ENCODE measurements at places on chromosomes 2 and 18.
A peak's percentile ranks its signal among the peaks of the same experiment; 100 is the strongest.

DNA sequence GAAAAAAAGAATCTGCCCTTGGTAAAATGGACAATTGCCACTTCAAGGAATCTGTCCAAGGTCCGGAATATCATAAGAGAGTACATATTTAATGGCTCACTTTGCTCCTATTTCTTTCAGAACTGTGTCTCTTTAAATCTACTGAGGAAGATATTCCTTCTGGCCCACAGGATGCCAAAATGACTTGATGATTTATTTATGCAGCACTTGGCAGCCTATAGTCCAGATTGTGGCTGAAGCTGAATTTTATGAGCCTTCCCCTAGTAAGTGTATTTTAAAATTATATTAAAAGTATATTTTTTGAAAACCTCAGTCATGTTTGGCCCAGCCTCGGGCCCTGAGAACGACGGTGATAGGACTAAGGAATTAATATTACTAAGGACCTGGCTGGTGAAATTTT lies 465.1 kb upstream of the HNRNPA3 start:
- DNase-seq = no peak

DNA sequence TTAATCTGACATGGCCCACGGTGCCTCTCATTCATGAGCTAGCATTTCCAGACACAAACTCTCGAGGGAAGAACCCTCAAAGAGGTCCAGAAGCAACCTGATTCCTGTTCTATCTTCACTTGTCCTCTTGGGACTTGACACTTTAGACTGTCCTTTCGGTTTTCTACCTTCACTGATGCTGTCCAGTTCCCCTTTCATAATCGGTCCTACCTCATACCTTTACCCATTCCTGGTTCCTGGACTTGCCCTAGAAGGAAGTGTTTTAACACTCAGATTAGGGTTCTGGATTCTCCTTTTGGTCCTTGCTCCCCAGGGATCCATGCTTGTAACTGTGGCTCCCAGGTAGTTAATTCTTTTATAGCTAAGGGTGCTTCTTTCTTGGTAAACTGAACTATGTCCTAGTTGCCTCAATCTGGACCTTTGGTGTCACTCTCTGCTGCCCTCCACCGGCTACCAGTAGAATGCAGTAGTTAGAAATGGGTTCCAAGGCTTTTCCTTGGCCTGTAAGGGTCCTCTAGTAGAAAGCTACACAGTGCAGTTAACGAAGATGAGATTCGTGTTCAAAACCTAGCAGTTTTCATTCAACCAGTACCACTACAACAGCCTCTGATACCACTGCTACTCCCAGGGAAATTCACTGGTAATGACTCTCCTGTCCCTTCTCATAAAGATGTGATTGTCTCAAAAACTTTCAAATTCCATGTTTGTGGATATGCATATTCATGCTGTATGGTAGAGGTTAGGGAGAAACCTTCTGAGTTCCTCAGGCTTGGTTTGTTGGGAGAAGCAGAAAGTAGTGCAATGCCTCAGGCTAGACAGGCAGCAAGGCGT lies 178.1 kb upstream of the CYP26B1 start:
- peak; percentile 12 for DNase-seq

GRCh38 chr18:47558110-47558750 lies 306.8 kb upstream of the SKOR2 start:
- no peak for DNase-seq

DNA sequence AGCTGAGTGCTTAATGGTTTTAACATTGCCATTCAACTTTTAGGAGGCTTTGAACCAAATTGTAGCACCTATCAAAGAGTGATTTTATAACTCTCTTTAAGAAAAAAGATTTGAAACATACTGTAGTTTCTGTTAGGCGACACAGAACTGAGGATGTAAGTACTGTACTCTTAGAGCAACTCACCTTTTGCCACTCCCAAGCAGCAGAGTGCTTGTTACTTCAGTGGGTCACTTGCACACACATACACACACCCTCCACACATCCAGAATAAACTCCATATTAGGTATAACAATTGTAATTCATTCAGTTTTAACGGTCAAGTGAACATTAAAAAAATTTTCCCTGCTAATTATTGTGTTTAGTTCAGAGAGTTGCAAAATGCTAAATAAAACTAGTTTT lies 118.3 kb downstream of the CAMKMT start:
- DNase-seq = no peak

- no peak for DNase-seq
These were observed at the start of gene LAMA1 for GRCh38 chr18:7117390-7118355. Gene LAMA1 (minus strand): TSS chr18:7117797. CDS start chr18:7117720, 77 bp downstream.

GRCh38 chr2:40210344-40210967 lies 241.4 kb downstream of the SLC8A1 start:
- no peak for DNase-seq

GRCh38 chr18:75162467-75162866 lies 46.5 kb downstream of the PTGR3 start:
- DNase-seq = no peak

DNA sequence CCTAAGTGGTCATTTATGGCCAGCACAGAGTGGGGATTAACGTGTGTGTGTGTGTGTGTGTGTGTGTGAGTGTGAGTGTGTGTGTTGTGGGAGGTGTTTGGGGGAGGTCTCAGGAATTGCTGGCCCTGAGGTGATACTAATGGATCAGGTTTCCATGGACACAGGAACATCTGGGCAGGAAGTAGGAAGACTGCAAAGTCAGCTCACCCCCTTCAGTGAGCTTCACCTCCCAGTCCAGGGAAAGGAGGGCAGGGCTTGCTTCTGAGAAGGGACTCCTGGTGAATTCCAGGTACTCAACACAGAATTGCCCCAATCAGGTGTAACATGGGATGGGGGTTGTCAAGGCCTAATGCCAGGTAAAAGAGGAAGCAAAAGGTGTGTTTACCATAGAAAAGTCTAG lies 30.3 kb upstream of the IL1R1 start:
- no peak for DNase-seq

DNA sequence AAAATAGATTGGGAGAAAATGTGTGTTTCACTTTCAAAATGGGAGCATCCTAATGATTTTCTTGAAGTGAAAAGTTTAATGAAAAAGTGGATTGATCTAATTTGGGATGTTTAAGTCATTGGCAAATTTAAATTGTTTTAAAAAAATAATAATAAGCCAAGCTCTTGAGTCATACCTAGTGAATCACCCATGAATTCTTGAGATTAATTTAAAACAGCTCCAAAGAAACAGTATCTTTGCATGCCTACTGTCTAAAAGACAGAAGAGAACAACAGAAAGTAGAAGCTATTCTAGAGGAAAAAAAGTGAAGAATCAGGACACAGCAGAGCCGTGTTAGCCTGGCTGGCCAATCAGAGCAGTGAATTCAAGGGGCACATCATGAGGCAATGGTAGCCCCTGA lies 7.7 kb downstream of the ACVR1C start:
- no peak for DNase-seq

DNA sequence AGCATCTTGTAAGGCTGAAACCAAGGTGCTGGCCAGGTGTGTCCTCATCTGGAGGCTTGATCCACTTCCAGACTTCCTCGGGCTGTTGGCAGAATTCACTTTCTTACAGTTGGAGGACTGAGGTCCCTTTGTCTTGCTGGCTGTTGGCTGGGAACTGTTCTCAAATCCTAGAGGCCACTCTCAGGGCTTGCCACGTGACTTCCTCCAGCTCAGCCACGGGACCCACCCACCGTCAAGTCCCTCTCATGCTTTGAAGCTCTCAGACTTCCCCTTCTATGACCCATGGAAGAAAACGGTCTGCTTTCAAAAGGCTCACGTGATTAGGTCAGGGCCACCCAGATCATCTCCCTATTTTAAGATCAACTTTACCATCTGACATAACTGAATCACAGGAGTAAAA lies 77.1 kb downstream of the SMAD4 start:
- no peak for DNase-seq

GRCh38 chr2:68468801-68469200 lies 1.4 kb downstream of the APLF start:
- DNase-seq = no peak

DNA sequence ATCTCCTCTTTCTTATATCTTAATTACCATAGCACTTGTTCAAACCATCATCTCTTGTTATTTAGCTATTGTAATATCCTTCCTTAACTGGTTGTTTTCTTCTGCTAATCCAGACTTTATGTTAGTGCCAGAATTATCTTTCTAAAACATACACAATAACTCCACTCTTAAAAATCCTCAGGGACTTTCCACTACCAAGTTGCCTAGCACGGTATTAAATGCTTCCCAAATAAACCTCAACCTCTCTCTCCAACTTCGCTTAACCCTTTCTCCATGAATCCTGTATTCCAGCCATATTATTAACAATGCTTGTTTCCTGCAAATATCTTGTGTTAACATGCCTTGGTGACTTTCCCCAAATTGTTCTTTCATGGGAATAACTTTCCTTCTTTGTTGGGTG lies 84.5 kb downstream of the FAM228A start:
- no peak for DNase-seq

DNA sequence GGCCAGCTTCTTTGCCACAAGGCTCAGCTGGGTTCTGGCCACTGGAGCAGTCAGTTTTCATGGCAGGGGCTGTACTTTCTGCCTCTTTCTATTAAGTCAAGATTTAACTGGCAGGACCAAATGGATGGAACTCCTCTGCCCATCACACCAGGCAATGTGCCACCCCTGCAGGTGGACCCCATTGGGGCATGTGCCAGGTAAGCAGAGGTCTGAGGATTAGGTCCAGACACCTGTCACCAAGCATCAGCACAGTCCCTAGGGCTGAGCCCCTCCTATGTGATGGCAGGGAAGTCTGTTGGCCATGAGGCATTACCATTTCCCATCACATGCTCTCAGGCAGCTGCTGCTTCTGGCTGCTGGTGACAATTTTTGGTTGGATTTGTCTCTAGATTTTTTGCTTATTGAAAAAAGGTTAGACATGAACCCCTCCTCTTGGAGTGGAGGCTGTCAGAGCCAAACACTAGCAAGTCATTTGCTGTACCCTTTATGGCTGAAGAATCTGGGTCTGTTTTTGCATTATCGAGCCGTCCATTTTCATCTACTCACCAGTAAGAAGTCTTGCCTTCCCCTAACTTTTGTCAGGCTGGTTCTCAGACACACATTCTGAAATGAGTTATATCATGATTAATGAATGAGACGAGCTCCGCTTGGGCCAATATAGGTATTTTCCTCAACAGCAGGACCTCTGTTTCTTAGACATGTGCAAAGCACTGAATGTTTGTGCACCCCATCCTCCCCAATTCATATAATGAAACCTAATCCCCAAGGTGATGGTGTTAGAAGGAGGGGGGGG lies 328.0 kb downstream of the TSN start:
- no peak for DNase-seq

GRCh38 chr2:40298026-40298425 lies 153.9 kb downstream of the SLC8A1 start:
- DNase-seq = no peak

DNA sequence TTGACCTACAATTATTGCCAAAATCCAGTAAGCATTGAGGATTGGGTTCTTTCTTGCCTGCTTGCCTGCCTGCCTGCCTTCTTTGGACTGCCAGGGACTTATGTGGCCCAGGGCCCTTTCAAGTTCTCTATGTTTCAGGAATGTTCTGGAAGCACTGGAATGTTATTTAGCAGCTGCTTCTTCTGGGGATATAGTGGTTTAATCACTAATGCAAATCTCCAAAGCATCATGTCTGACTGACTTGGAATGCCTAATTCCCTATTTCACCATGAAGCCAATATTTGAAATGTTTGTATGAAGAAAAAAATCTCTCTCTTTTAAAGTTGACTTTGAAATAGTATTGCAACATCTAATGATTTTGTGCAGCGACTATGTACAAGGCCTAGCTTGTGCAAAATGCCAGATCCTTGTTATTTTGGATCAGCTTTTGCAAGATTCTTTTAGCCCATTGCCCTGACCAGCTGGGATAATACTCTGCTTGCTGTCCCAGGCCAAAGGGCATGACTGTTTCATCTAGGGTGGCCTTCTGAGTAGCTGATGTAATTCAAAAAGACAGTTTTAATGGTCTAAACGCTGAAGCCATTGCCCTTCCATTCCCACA lies 204.6 kb downstream of the RND3 start:
- DNase-seq = no peak

DNA sequence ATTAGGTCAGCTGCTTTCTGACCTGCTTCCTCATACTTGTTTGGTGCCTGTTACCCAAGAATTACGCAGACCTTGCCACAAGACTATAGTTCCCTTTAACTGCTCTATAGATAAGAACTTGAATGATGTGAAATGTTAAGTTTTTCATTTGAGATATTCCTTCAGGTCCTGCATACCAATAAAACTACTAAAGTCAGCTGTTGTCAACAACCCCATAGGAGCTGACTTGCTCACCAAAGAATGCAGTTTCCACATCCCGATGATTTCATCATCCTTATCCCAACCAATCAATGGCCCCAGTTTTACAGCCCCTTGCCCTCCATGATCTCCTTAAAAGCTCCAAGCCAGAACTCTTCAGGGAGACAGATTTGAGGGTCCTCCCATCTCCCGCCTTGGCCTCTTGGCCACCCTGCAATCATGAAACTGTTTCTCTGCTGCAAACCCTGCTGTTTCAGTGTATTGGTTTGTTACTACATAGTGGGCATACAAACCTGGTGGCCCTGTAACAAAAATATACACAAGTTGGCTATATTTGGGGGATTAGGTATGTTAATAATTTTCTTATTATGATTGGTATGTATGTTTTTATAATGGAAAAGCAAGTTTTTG lies 396.3 kb upstream of the CHST9 start:
- peak; percentile 42 for DNase-seq

DNA sequence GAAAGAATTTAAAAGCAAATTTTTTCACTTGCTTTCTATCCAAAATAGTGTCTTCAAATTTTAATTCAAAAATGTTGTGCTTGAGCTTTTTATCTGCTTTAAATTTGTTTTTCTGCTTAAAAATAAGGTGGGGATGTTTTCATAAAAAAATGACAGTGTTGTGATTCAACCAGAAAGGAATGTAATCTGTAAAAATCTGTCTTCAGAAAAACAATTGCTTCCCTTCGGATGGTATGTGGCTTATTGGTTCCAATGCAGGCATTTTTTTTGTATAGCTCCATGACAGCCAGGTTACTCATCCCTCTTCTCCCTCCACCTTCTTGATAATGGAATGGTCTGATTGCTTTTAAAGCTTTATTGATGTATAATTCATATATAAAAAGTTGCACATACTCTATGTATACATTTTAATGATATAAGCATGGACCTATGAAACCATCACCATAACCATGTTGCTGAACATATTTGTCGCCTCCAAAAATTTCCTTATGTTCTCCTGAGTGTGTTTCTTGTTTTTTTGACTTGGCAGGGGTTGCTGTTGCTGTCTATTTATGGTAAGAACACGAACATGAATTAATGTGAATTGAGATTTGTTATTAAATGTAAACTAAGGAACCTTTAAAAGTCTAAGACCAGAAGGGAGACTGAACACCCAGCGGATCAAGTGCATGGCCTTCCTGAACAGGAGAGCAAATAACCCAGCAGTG lies 363.7 kb upstream of the SPHKAP start:
- DNase-seq = no peak

DNA sequence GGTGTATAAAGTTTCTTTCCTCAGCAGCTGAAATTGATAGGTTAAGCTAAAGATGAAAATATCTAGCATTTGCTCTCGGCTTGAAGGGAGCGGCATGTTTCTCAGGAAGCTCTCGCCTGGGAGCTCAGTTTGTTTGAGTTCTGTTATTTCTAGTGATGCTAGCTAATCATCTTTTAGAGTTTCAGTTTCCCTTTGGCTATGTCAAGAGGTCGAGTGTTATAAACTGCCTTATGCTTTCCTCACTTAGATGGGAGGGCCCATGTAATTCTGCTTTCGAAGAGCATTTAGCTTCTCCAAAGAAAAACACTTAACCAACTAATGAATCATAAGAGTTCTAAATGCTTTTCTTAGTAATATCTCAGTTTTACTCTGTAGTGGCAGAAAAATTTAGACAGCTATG lies 33.6 kb downstream of the PLCL1 start:
- peak; percentile 25 for DNase-seq

- no peak for DNase-seq
These were observed 772 bp downstream of the SCN2A start for GRCh38 chr2:165239856-165240515.

Measured in large intestine (tissue), 12 donors.